Mesothelial cell of epicardium (in vitro differentiated cells): ENCODE measurements at places on chromosomes 2 and 18. TPM values are rescaled to one million over a fixed set of nuclear protein-coding genes. Genes with fewer than 3 reads are reported as not detected.

GRCh38 chr18:57941841-57942489 is 102.1 kb upstream of the NEDD4L start:
- DNase-seq: no peak

- DNase-seq: no peak
These were observed 77.3 kb upstream of the UPP2 start for GRCh38 chr2:158024288-158024898.

- no peak for DNase-seq
These were observed 159.9 kb downstream of the PRPF40A start for GRCh38 chr2:152557273-152557888.

DNA sequence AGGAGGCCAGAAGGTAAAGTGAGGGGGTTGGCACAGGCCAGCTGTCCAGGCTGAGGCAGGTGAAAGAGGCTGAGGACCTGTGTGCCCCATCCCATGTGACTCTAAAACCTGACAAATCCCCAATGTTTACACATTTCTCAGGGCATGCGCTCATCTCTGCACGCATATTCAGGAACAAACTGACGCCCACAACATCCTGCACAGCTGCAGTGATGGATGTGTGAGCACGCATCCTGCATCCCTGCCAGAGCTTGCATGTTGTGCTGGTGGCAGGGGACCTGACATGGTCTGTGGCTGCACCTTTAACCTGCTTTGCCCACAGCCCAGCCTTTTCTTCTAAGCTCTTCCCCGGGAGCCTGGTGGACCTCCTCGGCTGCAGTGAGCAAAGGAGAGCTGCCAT is 83.1 kb downstream of the FBXO15 start:
- no peak for DNase-seq

- DNase-seq: no peak
These were observed 69.4 kb downstream of the PXDN start for GRCh38 chr2:1674766-1675397.

DNA sequence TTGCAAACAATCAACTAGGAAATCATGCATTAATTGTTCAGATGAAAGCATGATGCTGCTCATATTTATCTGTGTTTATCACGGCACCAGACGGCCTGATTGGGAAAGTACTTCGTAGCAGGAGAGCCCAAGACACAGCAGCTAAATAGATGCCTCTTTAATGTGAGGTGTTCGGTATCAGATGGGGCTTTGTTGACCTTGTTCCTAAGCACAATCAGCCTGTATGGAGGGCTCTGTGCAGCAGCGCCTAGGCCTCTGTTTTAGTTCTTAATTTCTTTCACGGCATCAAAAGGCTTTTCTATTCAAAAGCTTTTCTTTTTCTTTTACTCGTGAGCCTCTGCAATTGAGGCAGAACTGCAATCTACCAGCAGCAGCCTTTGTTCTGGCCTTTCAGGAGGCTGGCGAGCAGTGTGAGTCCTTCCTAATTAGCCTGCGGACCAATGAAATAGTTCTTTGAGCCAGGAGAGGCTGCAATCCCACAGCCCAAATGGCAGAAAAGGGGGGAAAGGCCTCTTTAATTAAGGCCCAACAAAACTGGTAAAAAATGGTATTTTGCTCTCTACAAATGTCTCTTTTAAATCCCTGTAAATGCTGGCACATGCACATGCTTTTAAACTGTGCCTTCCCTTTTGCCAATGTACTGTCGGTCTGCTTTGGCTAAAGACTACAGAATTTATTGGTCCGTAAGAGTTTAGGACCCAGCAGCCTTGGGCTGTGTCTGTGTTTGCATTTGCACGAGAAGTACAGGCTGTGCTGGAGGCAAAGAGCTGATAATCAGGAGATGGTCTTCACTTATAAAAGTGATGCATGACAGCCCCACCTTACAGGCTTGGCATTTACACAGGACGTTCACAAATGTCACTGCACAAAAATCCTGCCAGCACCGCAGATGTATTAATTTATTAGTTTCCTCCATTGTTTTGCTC is 159.6 kb downstream of the RND3 start:
- no peak for DNase-seq

- DNase-seq: no peak
These were observed 398.2 kb upstream of the TRIB2 start for GRCh38 chr2:12318427-12319057.

DNA sequence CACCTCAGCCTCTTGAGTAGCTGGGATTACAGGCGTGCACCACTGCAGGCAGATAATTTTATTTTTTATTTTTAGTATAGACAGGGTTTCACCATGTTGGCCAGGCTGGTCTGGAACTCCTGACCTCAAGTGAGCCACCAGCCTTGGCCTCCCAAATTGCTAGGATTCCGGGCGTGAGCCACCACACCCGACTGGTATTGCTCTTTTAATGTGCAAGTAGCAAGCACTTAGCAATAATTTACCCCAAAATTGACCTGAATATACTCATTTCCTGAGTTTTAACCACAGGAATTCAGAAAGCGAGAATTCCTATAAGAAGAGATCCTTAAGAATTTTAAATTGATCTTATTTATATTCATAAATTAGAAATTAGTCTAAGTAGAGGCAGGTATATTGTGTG is 169.1 kb downstream of the CDH2 start:
- DNase-seq: no peak

GRCh38 chr18:9055185-9055584 is 47.3 kb upstream of the NDUFV2 start:
- no peak for DNase-seq

- no peak for DNase-seq
These were observed 22.6 kb downstream of the PLEK start for GRCh38 chr2:68387408-68388350.

DNA sequence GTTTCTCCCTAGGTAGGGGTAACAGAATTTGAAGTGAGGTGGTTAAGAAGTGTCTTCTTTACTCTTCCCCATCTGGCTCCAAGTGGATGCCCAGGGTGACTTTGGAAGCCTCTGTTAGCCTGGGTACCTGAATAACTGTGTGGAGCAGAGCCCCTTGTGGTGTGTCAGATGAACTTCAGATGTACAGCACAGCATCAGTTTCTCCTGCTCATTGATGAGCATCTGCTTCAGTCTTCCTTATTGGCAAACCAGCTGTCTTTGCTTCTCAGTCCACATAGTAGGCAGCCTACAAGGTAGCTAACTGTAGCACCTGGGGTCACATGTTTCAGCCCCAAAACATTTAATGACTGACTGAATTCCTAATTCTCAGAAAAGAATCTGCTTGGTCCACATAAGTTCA is 56.2 kb upstream of the ATP8B1 start:
- DNase-seq: no peak

DNA sequence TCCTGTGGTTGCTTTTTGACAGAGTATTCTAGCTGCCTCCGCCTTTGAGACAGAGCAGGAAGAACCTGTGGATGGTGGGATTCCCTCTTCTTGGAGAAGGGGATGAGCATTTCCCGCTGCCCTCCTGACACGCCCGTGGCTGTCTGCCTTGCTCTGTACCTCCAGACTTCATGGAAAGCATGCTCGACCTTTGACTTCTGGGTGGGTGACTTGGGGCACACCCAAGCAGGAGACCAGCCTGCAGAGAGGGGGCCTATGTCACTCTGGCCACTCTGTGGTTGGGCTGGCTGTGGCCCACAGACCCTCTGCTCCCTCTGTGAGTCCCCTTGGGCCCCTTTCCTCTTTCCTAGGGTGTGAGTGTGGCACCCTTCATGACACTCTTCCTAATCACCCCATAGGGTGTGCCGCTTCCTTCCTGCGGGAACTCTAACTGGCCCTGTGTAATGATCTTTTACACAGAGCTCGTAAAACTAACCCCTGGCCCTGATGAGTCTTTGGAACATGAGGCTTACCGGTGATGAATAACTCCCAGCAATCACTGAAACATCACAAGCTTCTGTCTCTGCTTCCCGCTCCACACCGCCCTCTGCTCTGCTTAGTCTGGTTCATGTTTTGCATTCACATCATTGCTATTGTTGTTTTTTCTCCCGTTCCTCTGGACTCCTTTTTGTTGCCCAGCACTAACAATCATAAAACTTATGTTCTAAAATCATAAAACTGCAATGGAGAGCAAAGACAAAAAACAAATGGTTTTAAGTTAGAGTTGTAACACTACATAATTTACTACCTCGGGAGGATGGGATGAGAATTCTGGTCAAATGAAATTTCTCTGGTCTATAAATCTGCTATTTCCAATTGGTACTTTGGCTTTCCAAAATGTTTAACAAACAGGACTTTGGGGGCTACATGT is 101.1 kb downstream of the SH3YL1 start:
- no peak for DNase-seq

- DNase-seq: no peak
These were observed 142.4 kb downstream of the SOCS6 start for GRCh38 chr18:70431203-70431624.

- DNase-seq: no peak
These were observed 628.6 kb downstream of the CCDC85A start for GRCh38 chr2:56812432-56812831.

DNA sequence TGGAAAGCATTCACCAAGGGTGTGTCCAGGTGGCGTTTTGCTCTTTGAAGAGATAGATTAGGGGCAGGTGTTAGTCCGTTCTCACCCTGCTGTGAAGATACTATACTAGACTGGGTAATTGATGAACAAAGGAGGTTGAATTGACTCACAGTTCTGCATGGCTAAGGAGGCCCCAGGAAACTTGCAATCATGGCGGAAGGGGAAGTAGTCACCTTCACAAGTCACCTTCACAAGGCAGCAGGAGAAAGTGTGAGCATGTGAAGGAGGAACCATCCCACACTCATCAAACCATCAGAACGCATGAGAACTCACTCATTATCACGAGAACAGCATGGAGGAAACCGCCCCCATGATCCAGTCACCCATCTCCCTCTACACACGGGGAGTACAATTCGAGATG is 135.7 kb upstream of the NFATC1 start:
- no peak for DNase-seq

- DNase-seq: no peak
These were observed 132.1 kb upstream of the MMADHC start for GRCh38 chr2:149719695-149720094.

DNA sequence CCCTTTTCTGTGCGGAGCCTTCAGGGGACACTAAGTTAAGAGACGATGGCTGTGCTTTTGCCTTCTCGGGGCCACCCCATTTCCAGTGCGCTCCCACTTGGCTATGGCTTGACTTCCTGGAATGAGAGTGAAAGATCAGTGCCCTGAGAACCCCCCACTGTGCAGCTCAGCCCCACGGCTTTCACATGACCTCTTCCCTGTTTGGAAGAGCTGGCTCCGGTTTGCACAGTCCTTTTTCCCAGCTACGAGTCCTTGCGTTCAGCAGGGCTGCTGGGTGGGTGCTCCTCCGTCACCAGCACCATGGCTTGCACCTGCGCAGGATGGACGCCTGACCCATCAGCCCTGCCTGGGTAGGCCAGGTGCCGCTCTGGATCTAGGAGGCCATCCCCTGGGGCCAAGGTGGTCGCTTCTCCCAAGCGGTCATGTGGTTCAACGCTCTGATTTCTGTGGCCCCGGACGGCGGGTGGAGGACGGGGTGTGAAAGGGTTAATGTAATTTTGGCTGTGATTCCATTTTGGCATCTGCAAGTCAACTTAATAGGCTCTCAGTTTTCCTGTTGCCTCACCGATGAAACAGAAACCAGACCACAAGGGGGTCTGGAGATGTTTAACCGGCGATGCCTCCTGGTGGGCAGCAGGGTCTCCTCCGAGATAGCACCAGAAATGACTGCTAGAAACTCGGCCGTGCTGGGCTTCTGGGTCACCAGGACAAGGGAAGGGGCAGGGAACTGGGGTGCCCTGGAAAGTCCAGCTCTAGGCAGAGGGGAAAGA is 113.1 kb upstream of the HAAO start:
- DNase-seq: no peak

- DNase-seq: no peak
These were observed 115.0 kb downstream of the GBX2 start for GRCh38 chr2:236052926-236053821.

GRCh38 chr2:224551693-224552092 is 33.5 kb downstream of the CUL3 start:
- DNase-seq: no peak

GRCh38 chr18:78675231-78675630 is 304.4 kb upstream of the SALL3 start:
- no peak for DNase-seq

DNA sequence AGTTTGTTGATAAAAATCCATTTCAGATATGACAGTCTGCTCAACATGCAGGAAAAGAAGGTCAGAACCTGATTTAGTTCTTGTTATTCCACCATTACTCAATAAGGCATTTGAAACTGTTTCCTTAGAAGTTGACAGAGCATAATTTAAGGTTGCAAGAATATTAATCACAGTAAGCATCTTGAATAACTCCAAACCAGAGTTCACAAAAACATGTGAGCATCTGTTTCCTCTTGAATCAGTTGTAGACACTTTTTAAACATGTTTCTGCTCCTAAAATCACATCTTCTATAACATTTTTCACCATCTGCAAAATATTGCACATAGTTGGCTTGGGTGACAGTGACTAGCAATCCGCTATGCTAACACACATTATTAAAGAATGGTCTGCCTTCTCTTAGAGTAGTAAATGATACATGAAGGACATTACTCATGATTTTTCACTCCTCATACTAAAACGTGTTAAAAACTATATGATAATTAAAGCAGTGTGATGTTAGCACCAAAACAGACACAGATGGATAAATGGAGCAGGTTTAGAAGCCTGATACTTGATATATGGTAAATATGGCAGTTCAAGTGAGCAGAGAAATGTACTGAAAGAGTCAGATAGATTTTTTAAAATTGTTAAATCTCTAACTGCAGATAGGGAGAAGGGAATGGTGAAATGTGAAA is 30.3 kb downstream of the AKAIN1 start:
- no peak for DNase-seq

- DNase-seq: no peak
These were observed 597 bp upstream of the TEKT4 start for GRCh38 chr2:94870440-94871225.

DNA sequence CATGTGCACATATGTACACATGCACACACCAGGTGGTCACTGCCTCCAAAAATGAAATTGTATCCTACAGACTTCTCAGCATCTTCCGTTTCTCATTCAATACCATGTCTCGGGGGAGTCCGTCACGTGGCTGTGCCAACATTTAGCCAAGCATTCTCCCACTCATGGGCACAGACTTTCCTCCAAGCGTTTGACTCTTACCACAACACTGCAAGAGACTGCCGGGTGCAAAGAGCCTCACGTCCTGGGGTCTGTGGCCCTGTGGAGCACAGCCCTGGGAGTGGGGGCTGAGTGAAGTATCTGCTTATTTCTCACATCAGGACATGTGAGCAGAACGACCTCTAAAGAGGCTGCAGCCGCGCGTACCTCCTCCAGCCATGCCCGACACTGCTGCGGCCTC is 28.0 kb downstream of the HDAC4 start:
- no peak for DNase-seq

The RTP5 gene
- total RNA-seq: not detected in 3 replicates

The SPATA3 gene
- not detected in 3 replicates for total RNA-seq

The SPP2 gene
- not detected in 3 replicates for total RNA-seq

The MYCN gene
- 69.1 to 79.4 TPM (median 72.5 TPM) in 3 replicates for total RNA-seq

The ICOS gene
- total RNA-seq: not detected in 3 replicates

The IL1RL1 gene
- total RNA-seq: 0.09 to 0.18 TPM in 2 of 3 replicates, not detected in the other

The DCDC2C gene
- total RNA-seq: not detected in 3 replicates

The KATNAL2 gene
- total RNA-seq: 7.0 to 8.9 TPM (median 8.9 TPM) in 3 replicates

The CFLAR gene
- 37.0 to 43.9 TPM (median 40.8 TPM) in 3 replicates for total RNA-seq

The FIGN gene
- total RNA-seq: 11.5 to 12.6 TPM (median 11.9 TPM) in 3 replicates

The COL3A1 gene
- total RNA-seq: 7,569 to 7,691 TPM (median 7,584 TPM) in 3 replicates
